ENCODE measurements at places on chromosomes 2 and 18. TPM values are rescaled to one million over a fixed set of nuclear protein-coding genes. Genes with fewer than 3 reads are reported as not detected.

- H3K4me3 ChIP-seq: no peak overlapping the region
- H3K27me3 ChIP-seq: peaks cover 7% of the 10 kb centered on the region
- H3K4me1 ChIP-seq: peaks cover 30% of the 10 kb centered on the region
- no peaks in the 10 kb centered on the region for H3K36me3 ChIP-seq
- no peak for DNase-seq
- H3K27ac ChIP-seq: no peak overlapping the region
These were observed 48.1 kb upstream of the SIGLEC15 start for GRCh38 chr18:45777393-45777792.

DNA sequence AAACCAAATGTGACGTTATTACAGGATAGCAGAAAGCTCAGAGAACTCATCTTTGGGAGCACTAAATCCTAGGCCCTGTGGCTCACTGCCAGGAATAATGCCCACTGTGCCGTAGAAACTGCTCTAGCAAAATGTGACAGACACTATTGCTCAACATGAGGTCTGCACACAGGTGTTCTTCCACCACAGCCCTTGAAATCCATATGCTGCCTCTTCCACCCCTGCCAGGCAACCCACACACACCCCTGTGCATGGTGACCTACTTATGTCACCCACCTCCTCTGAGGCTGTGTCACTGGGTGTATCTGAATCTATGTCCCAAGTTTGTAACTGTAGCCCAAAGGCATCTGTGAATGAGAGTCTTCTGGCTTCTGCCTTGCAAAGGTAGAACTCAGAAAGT is 66.1 kb upstream of the MBOAT2 start:
- no peak overlapping the region for H3K4me3 ChIP-seq
- no peak for DNase-seq

- H3K36me3 ChIP-seq: peaks cover 7% of the 10 kb centered on the region
- H3K4me1 ChIP-seq: no peaks in the 10 kb centered on the region
- no peak for DNase-seq
- no peak overlapping the region for H3K4me3 ChIP-seq
These were observed 234.3 kb upstream of the ACVR2A start for GRCh38 chr2:147610496-147611040.

- no peaks in the 10 kb centered on the region for H3K4me1 ChIP-seq
- no peak for DNase-seq
- no peaks in the 10 kb centered on the region for H3K27me3 ChIP-seq
- H3K27ac ChIP-seq: no peak overlapping the region
- no peaks in the 10 kb centered on the region for H3K36me3 ChIP-seq
These were observed 61.0 kb upstream of the KCNJ3 start for GRCh38 chr2:154637456-154637855.

DNA sequence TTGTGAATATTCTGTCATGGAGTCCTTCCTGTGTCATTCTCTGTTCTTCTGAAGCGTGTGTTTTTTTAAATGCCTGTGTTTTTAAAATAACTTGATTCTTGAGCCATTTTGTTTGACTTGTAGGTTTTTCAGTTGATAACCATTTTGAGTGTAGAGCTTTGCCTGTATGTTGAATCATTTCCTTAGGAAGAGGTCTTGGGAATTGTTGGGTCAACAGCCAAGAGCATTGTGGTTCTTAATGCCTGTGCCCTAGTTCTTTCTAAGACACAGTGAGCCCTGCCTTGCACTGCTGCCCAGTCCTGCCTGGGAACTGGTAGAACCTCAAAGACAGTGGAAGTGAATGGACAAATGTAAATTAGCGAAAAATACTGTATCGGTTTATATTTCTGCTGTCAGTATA is 25.9 kb downstream of the RAB12 start:
- no peak for DNase-seq
- H3K27ac ChIP-seq: peak overlapping the region; percentile 73
- peaks cover 1% of the 10 kb centered on the region for H3K27me3 ChIP-seq
- no peak overlapping the region for H3K4me3 ChIP-seq

DNA sequence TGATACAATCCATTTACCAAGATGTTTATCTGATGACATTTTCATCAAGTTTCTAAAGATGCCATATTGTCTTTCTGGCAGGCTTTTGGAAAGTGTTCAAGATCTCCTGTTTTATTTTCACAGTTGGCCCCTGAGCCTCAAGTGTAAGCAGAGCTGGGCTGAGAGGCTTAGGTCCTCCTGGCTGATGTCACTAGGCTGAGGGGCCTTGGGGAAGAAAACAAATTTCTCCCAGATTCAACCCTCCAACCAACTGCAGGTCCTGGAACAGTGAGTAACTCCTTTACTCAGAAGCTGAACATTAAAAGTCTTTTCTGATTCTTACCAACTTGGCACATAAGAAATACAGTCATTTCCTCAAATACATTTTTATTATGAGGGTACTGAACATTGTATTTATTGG is 14.9 kb upstream of the IL1RL1 start:
- peaks cover 16% of the 10 kb centered on the region for H3K4me1 ChIP-seq
- DNase-seq: no peak
- no peak overlapping the region for H3K4me3 ChIP-seq
- H3K36me3 ChIP-seq: no peaks in the 10 kb centered on the region
- peaks cover 2% of the 10 kb centered on the region for H3K27me3 ChIP-seq
- H3K27ac ChIP-seq: no peak overlapping the region

DNA sequence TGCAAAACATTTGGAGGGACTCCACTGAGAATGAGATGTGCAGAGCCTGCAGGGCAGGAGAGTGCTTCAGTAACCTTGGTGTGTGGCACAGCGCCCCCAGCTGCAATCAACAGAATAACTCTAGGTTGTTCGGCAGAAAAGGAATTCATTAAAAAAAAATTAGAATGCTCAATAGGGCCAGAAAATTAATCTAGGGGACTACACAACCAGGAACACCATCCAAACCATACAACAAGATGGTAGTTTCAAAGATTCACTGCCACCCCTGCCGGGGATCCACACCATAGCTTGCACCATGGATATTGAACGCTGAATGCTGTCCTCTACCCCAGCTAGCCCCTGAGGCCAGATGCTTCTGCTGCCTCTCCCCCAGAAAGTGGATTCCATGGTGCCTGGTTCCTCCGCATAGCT is 50.1 kb downstream of the THUMPD2 start:
- H3K36me3 ChIP-seq: peaks cover 7% of the 10 kb centered on the region
- no peak for DNase-seq
- no peak overlapping the region for H3K4me3 ChIP-seq

- no peak overlapping the region for H3K27ac ChIP-seq
- H3K4me1 ChIP-seq: peaks cover 6% of the 10 kb centered on the region
- no peak for DNase-seq
- H3K4me3 ChIP-seq: no peak overlapping the region
These were observed 309.7 kb downstream of the XIRP2 start for GRCh38 chr2:167198009-167198408.

GRCh38 chr18:13539050-13539449 is 187.3 kb downstream of the FAM210A start:
- peaks cover 35% of the 10 kb centered on the region for H3K4me1 ChIP-seq
- peak overlapping the region; percentile 64 for H3K27ac ChIP-seq
- H3K27me3 ChIP-seq: peaks cover 2% of the 10 kb centered on the region
- DNase-seq: no peak

GRCh38 chr2:216737676-216738075 is 42.3 kb upstream of the IGFBP5 start:
- H3K27ac ChIP-seq: no peak overlapping the region
- no peak overlapping the region for H3K4me3 ChIP-seq
- H3K4me1 ChIP-seq: no peaks in the 10 kb centered on the region
- DNase-seq: no peak

GRCh38 chr2:234444893-234445292 is 52.0 kb downstream of the ARL4C start:
- H3K27me3 ChIP-seq: peaks cover 18% of the 10 kb centered on the region
- H3K36me3 ChIP-seq: peaks cover 6% of the 10 kb centered on the region
- H3K4me1 ChIP-seq: peaks cover 77% of the 10 kb centered on the region

GRCh38 chr2:88114889-88115288 is 13.0 kb downstream of the FABP1 start:
- H3K4me1 ChIP-seq: no peaks in the 10 kb centered on the region
- H3K36me3 ChIP-seq: no peaks in the 10 kb centered on the region
- peaks cover 6% of the 10 kb centered on the region for H3K27me3 ChIP-seq
- H3K4me3 ChIP-seq: no peak overlapping the region
- no peak for DNase-seq

GRCh38 chr2:152432206-152432653 is 97.3 kb downstream of the FMNL2 start:
- H3K4me3 ChIP-seq: no peak overlapping the region
- no peaks in the 10 kb centered on the region for H3K36me3 ChIP-seq
- H3K27me3 ChIP-seq: peaks cover 7% of the 10 kb centered on the region
- DNase-seq: no peak
- H3K27ac ChIP-seq: no peak overlapping the region

DNA sequence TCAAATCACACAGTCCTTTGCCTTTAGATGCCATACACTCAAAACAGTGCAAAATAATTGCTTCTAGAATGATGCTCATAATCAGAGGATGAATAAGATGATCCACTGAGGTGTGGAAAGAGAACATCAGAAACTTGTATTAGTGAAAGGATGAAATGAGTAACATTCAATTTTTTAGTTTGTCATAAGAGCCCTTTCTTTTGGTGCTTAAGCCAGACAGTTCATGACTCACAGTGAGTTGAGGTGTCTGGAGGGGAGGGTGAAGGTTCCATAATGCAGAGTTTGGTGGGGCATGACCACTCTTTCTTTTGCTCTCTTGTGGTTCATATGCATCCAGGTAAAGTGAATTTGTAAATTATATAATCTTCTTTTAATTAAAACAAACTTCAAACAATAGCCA is 415.0 kb upstream of the CELF4 start:
- no peak for DNase-seq
- no peaks in the 10 kb centered on the region for H3K4me1 ChIP-seq
- no peaks in the 10 kb centered on the region for H3K27me3 ChIP-seq
- no peaks in the 10 kb centered on the region for H3K36me3 ChIP-seq

GRCh38 chr18:63579616-63580015 is 7.5 kb upstream of the SERPINB13 start:
- no peaks in the 10 kb centered on the region for H3K27me3 ChIP-seq
- DNase-seq: no peak
- H3K4me3 ChIP-seq: no peak overlapping the region
- H3K36me3 ChIP-seq: no peaks in the 10 kb centered on the region
- no peak overlapping the region for H3K27ac ChIP-seq

GRCh38 chr2:168237741-168238140 is 9.7 kb downstream of the STK39 start:
- DNase-seq: no peak
- H3K4me3 ChIP-seq: peak overlapping the region; percentile 14
- no peak overlapping the region for H3K27ac ChIP-seq
- H3K27me3 ChIP-seq: no peaks in the 10 kb centered on the region

- H3K27ac ChIP-seq: no peak overlapping the region
- H3K36me3 ChIP-seq: no peaks in the 10 kb centered on the region
- H3K27me3 ChIP-seq: no peaks in the 10 kb centered on the region
- H3K4me1 ChIP-seq: no peaks in the 10 kb centered on the region
- H3K4me3 ChIP-seq: no peak overlapping the region
These were observed 83.9 kb upstream of the REV1 start for GRCh38 chr2:99573634-99574251.

DNA sequence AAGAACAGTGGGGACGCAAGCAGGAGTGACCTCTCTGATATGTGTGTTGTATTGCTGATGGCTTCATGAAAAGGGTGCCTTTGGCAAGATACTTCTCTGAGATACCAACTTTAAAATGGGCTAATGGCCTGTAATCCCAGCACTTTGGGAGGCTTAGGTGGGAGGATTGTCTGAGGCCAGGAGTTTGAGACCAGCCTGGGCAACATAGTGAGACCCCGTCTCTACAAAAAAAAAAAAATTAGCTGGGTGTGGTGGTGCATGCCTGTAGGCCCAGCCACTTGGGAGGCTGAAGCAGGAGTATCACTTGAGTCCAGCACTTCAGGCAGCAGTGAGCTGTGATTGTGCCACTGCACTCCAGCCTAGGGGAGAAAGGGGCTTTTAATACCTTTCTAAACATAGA is 9.8 kb downstream of the BIRC6 start:
- peaks cover 4% of the 10 kb centered on the region for H3K36me3 ChIP-seq
- peak overlapping the region; percentile 15 for H3K4me3 ChIP-seq
- no peak for DNase-seq
- H3K27me3 ChIP-seq: no peaks in the 10 kb centered on the region
- peaks cover 95% of the 10 kb centered on the region for H3K4me1 ChIP-seq

GRCh38 chr2:169468841-169469240 is 10.5 kb upstream of the BBS5 start:
- H3K4me1 ChIP-seq: no peaks in the 10 kb centered on the region
- peaks cover 4% of the 10 kb centered on the region for H3K27me3 ChIP-seq
- H3K27ac ChIP-seq: no peak overlapping the region
- H3K4me3 ChIP-seq: no peak overlapping the region

DNA sequence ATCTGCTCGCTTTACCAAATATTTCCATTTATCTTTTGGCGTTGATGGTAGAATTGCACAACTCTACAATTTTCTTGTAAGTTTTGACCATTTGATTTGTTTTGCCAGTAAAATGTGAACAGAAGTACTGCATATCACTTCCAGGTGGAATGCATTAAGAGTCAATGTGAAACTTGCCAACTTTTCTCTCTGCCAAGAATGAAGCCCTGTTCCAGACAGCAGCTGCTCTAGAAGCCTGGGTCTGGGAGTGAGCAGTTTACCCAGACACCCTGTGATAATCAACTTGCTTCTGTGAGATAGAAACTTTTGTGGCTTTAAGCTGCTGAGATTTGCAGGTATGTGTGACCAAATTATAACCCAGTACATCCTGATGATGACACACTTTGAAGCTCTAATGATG is 115.9 kb upstream of the SYT4 start:
- no peak for DNase-seq
- no peaks in the 10 kb centered on the region for H3K4me1 ChIP-seq
- H3K27ac ChIP-seq: no peak overlapping the region

Gene C2orf72
- polyA plus RNA-seq: not detected

Gene FIGN
- not detected for polyA plus RNA-seq

Gene CHRNA1
- polyA plus RNA-seq: not detected

Gene CIDEA
- not detected for polyA plus RNA-seq

Gene FEV
- not detected for polyA plus RNA-seq

Gene ICA1L
- 4.7 TPM for polyA plus RNA-seq

Gene FOXI3
- polyA plus RNA-seq: not detected

Gene TUBA3E
- polyA plus RNA-seq: not detected

Gene CGREF1
- not detected for polyA plus RNA-seq

Gene SH3BP4
- polyA plus RNA-seq: 2.3 TPM

Gene MOGAT1
- not detected for polyA plus RNA-seq

Gene RASGRP3
- polyA plus RNA-seq: not detected

Gene MEIS1
- polyA plus RNA-seq: 1.3 TPM
